ENCODE measurements at places on chromosomes 6 and 20.

- peak; percentile 72 for DNase-seq
These were observed 50.1 kb upstream of the RNF24 start for GRCh38 chr20:4065391-4065844.

- DNase-seq = no peak
These were observed 19.2 kb downstream of the RNF182 start for GRCh38 chr6:13943943-13944342.

GRCh38 chr20:49045440-49046086, 549 bp upstream of the CSE1L start:
- no peak for DNase-seq

DNA sequence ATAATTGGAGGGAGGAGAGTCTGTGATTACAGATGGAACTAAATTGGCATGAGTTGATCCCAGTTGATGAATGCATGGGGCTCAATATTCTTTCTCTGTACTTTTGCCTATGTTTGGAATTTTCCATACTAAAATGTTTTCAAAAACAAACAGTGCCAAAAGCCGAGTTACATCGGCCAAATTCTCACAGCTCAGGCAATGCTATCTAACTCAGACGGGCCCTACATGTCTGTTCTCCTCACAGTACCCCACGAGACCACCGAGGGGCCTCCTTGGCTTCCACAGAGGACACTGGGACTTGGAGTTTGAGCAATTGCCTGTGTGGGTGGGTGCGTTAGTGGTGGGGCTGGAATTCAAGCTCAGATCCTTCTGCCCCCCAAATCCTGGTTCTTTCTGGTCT, 413.2 kb downstream of the CDH26 start:
- no peak for DNase-seq

DNA sequence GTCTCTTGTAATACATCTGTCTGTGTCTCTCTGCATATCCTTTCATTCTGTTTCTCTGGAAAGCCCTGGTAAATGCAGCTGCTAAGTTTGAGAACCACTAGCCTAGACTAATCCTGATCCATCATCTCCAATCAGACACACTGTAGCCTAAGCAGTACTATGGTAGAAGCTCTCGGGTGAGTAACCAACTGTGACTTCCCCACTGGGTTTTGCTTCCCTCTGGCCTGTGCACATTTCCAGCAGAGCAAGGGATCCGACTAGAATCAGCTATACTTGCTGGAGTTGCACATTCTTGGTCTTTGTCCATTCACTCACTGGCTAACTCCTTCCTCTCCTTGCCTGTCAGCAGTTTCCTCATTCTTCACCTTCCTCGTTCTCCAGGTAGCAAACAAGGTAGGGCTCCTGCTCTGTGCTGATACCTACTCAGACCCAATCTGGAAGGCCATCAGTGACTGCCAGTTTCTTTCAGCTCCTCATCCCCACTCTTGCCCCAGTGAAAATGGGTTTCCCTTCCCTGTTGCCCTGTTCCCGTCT, 184.2 kb downstream of the PLCB4 start:
- DNase-seq = no peak

DNA sequence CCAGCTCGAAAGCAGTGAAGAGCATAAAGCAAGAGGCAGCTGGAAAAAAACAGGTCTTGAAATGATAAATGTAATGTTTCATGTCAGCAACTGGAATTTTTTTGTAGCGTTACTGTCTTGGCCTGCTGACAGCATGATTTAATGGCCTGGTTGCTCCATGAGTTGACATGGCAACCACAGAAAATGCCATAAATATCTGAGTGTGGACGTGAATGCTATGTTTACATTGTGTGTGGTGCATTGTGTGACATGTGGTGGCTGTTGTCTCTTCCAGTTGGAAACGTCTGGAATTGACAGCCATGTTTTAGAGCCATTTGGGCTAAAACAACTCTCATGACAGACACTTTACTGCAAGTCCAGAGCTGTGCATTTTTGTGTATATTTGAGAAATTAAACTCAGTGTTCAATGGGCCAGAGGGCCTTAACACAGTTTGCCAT, 170.0 kb downstream of the FOXA2 start:
- DNase-seq = peak; percentile 54
